ENCODE measurements at places on chromosomes 11 and 22.

DNA sequence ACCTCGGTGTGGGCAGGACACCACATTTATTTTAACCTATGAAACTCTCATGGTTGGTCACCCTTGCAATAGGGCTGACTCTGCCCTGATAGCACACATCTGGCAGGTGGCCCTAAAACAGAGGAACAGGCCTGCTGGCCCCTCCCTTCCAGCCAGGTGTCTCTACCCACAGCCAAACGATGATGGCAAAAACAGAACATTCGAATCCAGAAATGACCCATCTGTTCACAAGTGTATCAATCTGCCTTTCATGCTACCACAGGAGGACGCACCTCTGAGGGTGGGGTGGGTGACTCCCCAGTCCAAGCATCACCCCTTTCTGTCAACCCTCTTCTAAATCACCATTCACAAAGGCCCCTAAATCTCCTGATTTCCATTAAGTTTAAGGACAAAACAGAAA is 118.1 kb downstream of the ETS1 start:
- no peak for DNase-seq

- no peak for DNase-seq
Observed at GRCh38 chr11:75133976-75134375, 16.9 kb upstream of the SLCO2B1 start.

DNA sequence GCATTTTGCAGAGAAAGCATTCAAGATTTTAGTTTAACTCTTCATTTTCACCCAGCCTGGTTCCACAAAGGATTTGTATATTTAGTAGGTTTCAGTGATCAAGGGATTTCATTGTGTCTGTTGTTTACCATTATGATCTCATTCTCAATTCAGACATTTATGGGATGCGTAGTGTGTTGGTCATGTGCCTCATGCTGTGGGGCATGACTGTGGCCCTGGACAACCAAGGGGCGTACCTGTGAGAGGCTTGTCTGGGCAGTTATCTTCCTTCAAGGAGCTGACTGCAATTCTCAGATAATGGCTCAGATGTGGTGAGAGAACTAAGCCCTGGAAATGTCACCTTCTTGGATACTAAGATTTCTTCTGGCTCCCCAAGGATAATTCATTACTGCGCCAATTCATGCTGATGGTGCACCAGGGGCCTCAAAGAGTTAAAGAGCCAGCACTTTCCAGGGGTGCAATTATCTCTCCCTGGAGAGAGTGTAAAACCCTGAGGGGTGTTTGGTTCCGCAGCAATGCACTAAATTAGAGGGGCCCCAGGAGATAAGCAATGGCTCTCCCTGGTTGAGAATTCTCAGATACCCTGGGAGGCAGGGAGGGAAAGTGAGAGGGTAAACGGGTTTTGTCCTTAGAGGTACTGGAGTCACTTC is 32.2 kb downstream of the SLC6A5 start:
- no peak for DNase-seq

DNA sequence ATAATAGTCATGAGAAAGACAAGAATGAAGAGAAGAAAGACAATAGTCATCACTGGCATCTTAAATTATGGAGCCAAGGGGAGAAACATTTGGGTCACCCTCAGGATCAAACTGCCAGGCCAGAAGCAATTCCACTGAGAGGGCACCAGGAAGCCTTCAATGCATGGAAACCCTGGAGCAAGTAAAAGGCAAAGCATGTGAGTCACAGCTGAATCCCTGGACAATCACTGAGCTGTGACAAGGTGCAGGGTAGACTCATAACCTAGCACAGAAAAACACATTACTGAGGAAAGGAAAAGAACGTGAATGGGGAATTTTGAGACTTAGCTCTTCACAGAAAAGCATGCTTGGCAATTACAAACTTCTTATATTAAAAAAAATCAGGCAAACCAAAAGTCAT is 1.6 kb downstream of the KCNJ1 start:
- DNase-seq, result no peak

DNA sequence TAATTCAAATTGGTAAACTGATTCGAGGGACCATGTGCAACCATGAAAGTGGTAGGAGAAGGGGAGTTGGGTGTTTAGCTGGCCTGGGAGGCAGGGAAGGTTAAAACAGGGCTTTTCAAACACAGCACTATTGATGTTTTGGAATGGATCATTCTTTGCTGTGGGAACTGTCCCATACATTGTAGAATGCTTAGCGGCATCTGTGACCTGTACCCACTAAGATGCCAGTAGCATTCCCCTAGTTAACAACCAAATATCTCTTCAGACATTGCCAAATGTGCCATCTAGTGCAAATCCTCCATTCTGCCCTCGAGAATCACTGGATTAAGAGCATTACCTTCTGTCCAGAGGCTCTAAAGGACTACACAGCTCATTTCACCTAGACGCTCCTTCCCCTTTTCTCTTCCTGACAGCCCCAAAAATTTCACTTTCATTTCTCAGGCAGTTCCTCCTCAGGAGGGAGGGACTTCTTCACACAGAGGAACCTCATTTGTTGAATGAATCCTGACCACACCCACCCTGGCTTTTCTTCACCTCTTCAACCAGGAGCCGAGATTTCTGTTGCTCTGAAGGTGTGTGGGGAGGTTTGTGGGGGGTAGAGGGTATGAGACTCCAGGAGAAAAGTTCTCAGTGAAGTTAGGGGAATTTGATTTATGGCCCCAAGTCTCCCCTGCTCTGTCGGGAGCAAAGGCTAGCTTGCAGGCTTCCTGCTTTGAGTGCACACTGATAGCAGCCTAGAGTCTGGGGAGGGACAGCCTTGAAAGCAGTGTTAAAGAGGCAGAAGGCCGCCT is at the start of gene TRIM34:
TSS of gene TRIM34 (plus strand) at position 513 of the 791 bp plus-strand sequence. CDS start 7,331 bp downstream, outside the sequence.
- DNase-seq, result peak; percentile 27

DNA sequence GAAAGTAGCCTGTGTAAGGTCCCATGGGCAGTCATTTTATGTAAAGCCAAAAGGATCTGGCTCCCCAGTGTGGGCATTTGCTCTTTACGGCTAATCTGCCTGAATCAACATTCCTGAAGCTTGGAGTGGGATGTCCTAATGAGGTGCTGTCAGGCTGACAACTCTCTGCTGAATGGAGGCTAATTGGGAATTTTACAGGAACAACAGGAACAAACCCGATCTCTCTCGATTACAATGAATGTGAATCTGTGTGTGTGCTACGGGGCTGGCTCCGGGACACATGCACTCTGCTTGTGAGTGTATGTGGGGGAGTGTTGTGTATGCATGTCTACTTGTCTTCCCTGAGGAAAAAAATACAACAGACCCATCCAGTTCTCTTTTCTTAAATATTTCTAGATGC is 415.2 kb downstream of the TENM4 start:
- DNase-seq, result peak; percentile 14

DNA sequence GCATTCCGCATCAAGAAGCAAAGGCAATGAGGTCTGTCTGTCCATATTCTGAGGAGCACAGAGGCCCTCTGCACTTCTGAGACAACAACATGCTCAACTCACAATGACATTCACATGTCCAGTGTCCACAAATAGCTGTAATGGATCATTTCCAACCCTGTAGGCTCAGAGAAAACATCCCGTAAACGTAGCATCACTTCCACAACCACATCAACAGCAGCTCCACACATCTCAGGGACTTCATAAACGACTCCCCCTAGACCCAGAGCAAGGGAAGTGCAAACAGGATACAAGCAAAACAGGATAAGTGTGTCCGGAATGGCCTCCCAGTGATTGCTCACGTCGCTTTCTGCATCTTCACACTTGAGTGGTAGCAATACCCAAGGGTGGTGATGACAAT is 100.2 kb downstream of the SYN3 start:
- no peak for DNase-seq

DNA sequence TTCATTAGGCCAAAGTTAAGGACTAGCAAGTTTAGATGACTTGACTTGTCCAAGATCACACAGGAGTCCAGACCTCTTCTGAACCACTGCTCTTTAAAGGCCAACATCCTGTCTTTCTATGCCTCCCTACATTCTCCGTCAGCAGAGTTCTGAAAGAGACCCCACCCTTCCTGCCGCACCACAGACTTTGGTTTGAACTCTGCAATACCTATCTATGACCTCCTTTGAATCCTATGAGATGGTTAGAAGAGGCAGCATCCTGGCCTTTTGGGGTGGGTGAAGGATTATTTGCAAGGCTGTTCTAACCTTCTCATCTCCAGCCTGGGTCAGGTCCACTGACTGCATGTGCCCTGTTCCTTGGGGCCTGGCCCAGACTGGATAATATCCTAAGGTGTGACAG is 4.3 kb upstream of the RRM1 start:
- DNase-seq, result no peak

DNA sequence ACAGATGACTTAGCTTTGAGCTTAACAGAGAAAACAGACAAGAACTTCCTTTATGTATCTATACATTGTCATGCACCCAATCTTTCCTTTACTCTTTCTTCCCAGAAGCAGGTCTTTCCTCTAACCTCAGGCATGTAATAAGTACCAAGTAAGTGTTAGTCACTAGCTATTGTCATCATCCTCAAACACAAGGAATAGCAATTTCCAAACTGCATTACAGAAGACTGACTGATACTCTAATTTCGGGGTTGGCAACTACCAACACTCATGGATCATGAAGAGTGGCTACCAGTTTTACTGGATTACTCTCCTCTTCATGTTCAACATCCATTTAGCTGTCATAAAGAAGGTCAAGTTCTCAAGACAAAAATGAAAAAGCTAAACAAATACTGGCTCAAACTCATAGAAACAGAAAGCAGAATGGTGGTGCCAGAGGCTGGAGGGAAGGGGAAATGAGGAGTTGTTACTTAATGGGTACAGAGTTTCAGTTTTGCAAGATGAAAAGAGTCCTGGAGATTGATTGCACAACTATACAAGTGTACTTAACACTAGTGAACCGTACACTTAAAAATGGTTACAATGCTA is 111.6 kb downstream of the SIK3 start:
- no peak for DNase-seq

- no peak for DNase-seq
Observed at GRCh38 chr22:42329504-42329903, 59.1 kb upstream of the TCF20 start.

DNA sequence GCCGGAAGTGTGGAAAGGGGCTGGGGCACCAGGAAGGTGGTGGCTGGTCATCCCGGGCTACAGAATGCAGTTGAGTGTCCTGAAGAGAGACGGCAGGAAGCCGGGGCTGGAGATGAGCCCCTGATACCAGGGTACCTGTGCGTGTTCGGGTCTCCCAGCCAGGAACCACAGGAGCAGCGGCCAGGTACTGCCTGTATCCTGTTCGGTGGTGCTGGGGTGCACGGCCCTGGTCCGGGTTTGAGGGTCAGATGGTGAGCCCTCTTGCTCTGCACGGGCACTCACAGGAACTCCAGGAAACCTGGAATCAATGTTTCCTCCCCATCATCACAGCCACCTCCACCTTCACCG is 253.1 kb upstream of the B3GAT1 start:
- no peak for DNase-seq

GRCh38 chr22:43750751-43751150 is 61.4 kb downstream of the EFCAB6 start:
- no peak for DNase-seq

DNA sequence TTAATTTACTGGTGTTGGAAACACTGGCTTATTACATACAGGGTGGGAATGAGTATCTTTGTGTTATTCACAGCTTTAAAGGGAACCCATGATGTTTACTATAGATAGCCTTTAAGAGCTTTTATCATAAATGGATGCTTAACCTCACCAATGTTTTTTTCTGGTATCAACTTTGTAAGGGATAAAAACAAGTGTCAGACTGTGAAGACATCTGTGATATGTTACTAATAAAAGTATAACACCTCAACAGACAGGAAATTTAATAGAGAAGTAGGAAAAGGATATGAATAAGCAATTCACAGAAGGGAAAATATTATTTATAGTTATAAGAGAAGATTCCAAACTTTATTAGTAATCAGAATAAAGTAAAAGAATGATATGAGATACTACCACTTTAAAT is 46.3 kb downstream of the ACAT1 start:
- DNase-seq, result no peak

- no peak for DNase-seq
Observed at GRCh38 chr11:11334607-11335006, 18.4 kb downstream of the CSNK2A3 start.

GRCh38 chr11:134711588-134711987 is 299.5 kb upstream of the B3GAT1 start:
- no peak for DNase-seq

DNA sequence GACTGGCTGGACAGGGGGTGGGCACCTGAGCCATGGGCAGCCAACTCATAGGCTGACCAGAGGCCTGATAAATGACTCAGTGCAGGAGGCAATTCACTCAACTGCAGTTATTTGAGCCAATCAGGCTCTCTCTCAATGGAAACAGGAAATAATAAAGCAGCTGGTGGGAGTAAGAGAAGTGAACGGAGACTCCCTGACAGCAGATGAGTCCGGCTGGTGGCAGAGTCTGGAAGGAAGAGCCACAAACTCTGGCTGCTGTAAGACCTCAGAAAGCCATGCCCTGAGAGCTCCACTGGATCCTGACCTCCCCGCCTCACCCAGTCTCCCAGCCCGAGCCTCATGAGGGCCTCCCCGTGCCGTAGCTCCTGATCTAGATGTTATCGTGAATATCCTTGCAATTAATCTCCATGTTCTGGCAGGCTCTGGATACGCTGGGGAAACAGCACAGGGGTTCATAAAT is 69.8 kb downstream of the TRIM29 start:
- DNase-seq, result no peak

GRCh38 chr11:60927600-60927999 is 3.3 kb downstream of the TMEM132A start:
- DNase-seq, result no peak

DNA sequence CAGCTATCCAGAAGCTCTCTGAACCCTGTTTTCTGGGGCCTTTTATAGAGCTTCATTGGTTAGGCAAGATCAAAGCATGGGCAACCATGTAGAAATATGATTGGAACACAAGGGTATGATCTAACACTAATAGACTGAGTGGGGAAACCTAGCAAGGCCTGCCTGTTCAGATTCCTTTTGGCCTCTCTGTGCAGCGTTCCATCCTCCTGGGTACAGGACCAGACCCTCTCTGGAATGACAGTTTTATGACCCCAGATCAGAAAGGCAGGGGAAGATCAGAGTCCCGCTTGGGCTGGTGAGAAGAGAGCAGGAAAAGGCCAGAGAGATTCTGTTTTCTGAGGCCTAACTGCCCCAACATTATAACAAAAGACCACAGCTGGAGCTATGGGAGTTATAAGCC is 36.7 kb upstream of the VWA5A start:
- no peak for DNase-seq

- no peak for DNase-seq
Observed at GRCh38 chr11:75239531-75240290, 863 bp upstream of the TPBGL start.

- DNase-seq, result peak; percentile 36
Observed at GRCh38 chr11:72684236-72684912, 10.2 kb upstream of the PDE2A start.

DNA sequence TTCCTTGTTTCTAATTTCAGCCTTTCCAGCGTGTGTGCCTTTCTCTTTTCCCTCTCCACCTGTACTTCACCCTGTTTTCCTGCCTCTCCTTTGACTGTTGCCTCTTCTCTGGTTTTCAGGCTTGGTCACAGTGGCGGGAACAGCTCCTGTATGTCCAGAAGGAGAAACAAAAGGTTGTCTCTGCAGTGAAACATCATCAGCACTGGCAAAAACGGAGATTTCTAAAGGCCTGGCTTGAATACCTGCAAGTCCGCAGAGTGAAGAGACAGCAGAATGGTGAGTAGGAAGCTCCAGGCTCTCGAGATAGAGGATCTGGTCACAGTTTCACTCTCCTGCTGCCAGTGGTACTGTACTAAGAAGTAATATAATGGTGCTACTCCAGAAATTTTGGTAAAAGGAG is 76.6 kb downstream of the SFI1 start:
- no peak for DNase-seq

GRCh38 chr11:6544921-6545850 is 48.1 kb downstream of the DNHD1 start:
- DNase-seq, result no peak

All from HAP-1 (cell line).